Upper lobe of right lung (tissue), 1 donor: ENCODE measurements at places on chromosomes 1 and 21. TPM values are rescaled to one million over a fixed set of nuclear protein-coding genes. Genes with fewer than 3 reads are reported as not detected.
A peak's percentile ranks its signal among the peaks of the same experiment; 100 is the strongest.

DNA sequence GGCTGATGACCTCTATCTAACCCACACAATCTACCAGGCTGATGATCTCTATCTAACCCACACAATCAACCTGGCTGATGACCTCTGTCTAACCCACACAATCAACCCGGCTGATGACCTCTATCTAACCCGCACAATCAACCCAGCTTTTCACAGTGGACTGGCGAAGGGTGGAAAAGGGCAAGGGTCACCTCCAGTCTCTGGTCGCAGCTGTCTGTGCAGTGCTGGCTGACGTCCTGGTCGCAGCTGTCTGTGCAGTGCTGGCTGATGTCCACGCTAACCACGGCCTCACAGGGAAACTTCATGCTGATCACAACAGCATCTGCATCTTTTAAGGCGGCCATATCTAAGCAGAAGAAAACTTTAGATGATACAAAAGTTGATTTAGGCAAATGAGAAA, 12.2 kb upstream of the CCDC27 start:
- H3K36me3 ChIP-seq = peaks cover 52% of the 10 kb centered on the region
- H3K4me1 ChIP-seq = no peaks in the 10 kb centered on the region
- no peak overlapping the region for H3K4me3 ChIP-seq
- H3K27me3 ChIP-seq = no peaks in the 10 kb centered on the region
- no peak for DNase-seq
- H3K27ac ChIP-seq = no peak overlapping the region

DNA sequence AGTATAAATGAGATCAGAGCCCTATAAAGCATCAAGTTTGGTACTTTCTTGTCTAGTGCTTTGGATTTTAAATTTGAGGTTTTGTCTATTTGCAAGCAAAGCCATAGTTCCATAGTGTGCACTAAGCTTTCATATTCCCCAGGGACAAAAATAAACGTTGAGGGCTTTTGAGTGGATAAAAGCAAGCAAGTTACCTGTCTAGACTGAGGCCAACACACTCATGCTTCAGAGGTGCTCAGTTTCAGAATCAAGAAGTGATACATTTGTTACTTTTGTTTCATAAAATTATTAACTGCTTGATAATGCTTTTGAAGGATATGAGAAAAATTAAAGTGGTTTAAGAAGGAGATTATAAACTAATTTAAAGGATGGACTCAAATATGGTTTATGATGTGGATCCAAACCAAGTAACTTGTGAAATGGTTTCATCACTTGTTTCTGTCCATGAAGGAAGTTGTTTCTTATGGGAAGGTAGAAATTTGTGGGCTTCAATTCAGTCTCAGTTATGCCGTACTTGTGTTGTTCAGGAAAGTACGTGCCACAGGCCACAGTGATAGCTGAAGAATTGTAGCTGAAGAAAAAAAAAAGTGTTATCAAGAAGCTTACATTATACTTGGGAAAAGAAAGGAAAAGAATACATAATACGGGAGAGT, 71.2 kb downstream of the CHRM3 start:
- H3K4me1 ChIP-seq = no peaks in the 10 kb centered on the region
- H3K4me3 ChIP-seq = no peak overlapping the region
- no peak overlapping the region for H3K27ac ChIP-seq
- no peaks in the 10 kb centered on the region for H3K27me3 ChIP-seq

PKP1 gene
- 0.69 TPM for total RNA-seq

DNA sequence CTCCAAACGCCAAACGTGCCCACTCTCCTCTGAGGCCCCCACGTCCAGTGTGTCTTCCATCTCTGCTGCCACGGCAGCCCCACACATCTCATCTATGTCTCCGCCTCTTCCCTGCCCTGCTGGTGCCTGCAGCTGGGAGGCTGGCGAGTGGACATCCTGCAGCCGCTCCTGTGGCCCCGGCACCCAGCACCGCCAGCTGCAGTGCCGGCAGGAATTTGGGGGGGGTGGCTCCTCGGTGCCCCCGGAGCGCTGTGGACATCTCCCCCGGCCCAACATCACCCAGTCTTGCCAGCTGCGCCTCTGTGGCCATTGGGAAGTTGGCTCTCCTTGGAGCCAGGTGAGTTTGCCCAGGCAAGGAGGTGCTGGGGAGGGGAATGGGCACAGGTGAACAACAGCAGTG, 8.6 kb downstream of the ADAMTSL4 start:
- H3K27ac ChIP-seq = no peak overlapping the region
- no peak for DNase-seq
- no peaks in the 10 kb centered on the region for H3K27me3 ChIP-seq
- peaks cover 12% of the 10 kb centered on the region for H3K36me3 ChIP-seq
- peak overlapping the region; percentile 44 for H3K4me3 ChIP-seq
- H3K4me1 ChIP-seq = peaks cover 38% of the 10 kb centered on the region

NBPF10 gene
- total RNA-seq = 3.8 TPM

- no peak for DNase-seq
- H3K27ac ChIP-seq = no peak overlapping the region
- H3K4me3 ChIP-seq = no peak overlapping the region
- no peaks in the 10 kb centered on the region for H3K4me1 ChIP-seq
Observed at GRCh38 chr1:177858332-177858821, 111.5 kb downstream of the SEC16B start.

- peaks cover 7% of the 10 kb centered on the region for H3K4me1 ChIP-seq
- H3K27me3 ChIP-seq = no peaks in the 10 kb centered on the region
- DNase-seq = no peak
- H3K4me3 ChIP-seq = no peak overlapping the region
Observed at GRCh38 chr1:93605812-93606512, 75.7 kb downstream of the BCAR3 start.
